ENCODE measurements at places on chromosomes 12 and 14.

DNA sequence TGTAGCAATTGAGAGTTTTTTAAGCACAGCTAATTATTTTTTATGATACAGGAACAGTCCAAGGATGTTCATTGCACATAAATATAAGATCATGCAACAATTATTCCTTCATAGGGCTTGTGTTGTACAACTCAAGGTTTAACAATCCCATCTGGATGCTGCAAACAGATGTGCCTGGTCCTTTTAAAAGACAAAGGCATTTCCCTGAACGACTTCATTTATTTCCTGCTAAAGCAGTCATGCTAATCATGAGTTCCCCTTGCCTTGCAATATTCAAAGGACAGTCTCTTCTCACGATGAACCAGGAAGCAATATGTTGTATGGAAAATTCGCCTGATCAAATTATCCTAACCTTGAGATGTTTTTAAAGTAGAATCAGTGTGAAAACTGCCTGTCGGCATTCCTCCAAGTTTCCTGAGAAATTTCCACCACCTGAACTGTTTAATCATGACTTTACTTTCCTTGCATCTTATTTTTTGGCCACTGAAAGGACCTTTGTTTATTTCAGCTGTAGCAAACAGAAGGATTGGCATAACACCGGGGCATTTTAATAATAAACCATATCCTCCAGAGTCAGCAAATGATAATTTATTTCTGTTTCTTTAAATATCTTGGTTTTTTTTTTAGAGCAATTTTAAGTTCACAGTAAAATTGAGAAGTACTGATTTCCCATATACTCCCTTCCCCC, 33.9 kb upstream of the TSPAN8 start:
- DNase-seq = no peak

- DNase-seq = no peak
Measured at GRCh38 chr14:104223101-104224041, 85.0 kb downstream of the KIF26A start.

DNA sequence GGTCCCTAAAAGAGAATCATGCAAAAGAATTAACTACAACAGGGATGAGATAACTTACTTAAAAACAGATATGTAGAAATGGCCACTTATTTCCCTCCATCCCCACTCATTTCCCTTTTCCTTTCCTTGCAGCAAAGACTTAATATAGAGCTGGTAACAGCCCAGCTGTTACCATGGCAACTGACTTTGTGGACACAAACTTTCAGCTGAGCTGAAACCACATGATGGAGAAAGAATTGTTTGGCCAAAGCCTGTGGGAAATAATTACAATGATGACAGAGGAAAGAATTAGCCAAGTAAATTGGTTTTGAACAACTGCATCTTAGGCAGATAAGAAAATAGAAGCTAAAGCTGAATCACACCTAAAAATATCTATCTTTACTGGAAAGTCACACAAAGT, 364.9 kb downstream of the GALC start:
- DNase-seq = no peak

DNA sequence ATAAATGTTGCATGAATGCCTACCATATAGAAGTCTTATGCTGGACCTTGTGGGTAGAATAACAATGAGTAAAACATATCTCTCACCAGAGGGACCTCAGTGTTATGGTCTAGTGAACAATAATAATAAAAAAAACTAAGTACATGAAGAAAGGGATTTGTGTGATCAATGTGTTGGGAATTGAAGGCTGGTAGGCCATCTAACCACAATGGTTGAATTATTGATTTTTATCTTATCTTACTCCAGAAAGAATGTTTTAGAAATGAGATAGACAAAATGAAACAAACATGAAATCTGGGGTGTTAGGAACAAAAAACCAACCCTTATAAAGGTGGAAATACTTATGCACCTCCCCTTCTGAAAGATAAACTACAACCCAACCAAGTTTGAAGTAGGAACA, 243.9 kb upstream of the LRIG3 start:
- no peak for DNase-seq

DNA sequence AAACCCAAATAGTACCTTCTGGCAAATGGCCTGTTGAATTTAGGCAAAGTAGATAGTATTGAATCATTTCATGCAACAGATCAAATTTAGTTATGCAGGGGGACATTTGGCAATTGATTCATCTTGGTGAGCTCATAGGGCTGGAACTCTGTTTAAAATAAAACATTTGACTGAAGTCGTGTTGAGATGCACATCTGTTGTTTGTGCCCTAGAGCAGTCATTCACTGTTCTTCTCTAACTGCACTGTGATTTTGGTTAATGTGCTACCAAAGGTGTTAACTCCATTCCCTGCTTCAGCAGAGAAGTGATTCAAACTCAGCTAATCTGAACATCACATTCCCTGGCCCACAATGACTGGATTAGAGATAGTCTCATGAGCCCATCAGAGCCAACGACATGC, 44.0 kb upstream of the CSRP2 start:
- no peak for DNase-seq
